ENCODE measurements at places on chromosomes 16 and 17.

GRCh38 chr16:85557971-85558657, 55.0 kb upstream of the GSE1 start:
- no peak for DNase-seq

- no peak for DNase-seq
Measured at GRCh38 chr17:36817483-36818048, 119.7 kb upstream of the LHX1 start.

DNA sequence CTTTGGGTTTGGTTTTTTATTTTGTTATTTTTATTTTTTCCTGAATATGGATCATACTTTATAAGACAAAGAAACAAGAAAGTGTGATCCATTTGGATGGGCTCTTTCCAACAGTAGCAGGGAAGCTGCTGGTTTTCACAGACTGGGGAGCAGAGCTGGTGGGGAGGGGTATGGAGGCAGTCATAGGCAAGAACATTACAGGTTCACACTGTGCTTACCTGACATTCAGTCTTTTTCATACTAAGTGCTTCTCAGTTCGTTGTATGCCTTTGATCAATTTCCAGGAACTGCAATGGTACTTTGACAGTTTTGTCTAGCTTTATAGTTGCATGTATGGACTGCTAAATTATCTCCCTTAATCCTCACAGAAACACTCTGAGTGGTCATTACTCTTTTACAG, 27.7 kb downstream of the BEAN1 start:
- no peak for DNase-seq

- DNase-seq: peak; percentile 52
Measured at GRCh38 chr17:56834380-56835263, 671 bp downstream of the DGKE start.

DNA sequence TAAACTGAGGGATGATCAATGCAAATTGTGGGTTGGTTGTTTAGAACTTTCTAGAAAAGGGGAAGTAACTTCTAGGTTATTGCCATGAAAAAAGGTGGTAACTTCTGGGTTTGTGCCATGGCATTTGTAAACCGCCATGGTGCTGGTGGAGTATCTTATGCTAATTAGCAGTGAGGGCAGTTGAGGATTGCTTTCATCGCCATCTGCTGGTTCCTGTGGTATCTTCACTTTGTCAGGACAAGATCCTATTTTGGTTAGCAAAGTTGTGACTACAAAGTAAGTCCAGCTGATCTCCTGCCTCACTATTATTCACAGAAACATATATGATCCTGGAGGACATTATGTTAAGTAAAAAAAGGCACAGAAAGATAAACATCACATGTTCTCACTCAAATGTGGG, 1332.3 kb downstream of the CDH11 start:
- no peak for DNase-seq

DNA sequence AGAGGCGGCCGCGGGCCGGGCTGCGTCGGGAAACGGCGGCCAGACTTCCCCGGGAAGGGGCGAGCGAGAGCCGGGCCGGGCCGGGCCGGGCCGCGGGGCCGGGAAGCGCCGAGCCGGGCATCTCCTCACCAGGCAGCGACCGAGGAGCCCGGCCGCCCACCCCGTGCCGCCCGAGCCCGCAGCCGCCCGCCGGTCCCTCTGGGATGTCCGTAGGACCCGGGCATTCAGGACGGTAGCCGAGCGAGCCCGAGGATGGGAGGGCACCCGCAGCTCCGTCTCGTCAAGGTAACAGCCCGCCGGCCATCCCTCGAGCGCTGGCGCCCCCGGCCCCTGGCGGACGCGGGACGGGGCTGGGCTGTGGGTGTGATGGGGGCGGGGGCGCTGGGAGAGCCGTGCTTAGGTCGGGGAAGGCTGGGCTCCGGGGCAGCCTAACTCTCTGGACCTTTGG, at the start of gene CRHR1:
Gene CRHR1, plus strand, starts transcription at position 28 of the 448 bp plus-strand sequence. Its CDS starts 225 bp downstream, at position 253.
- no peak for DNase-seq

- no peak for DNase-seq
Measured at GRCh38 chr17:8806926-8807550, 7.9 kb upstream of the MFSD6L start.
